ENCODE measurements at places on chromosomes 7 and 10.
A peak's percentile ranks its signal among the peaks of the same experiment; 100 is the strongest.

DNA sequence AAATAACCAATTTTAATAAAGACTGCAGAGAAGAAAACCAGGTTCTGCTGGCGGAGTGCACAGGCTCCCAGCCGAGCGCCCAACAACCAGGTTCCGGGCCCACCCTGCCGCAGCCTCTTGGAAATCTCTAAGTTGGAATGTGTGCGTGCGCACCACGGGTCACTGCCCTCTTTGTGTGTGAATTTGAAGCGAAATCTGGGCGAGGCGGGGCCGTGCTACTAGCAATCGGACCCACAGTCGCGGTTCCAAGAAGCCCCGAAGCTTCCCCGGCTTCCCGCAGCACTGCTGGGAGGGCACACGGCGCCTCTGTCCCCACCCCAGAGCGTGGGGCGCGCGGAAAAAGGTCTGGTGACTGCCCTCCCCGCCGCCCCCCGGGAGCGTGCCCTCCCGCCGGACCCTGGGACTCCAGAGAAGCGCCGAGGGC, 666 bp upstream of the MAP3K8 start:
- DNase-seq = peak; percentile 85

DNA sequence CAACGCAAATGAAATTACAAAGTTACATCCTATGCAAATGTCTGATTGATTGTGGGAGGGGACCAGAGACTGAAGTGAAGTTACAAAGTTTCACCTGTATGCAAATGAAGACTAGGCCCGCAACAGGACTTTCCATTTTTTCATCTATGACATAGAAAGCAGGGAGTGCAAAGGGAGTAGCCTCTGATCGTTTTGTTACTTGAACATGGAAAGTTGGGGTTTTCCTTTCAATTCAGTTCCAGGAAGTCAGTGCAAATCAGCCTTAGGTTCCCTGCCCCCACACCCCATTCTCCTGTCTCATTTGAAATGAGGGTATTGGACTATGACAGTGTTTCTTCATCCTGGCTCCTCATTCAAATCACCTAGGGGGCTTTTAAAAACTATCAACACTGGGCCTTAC, 96.9 kb upstream of the HABP2 start:
- peak; percentile 34 for DNase-seq

GRCh38 chr7:144148224-144148827, 25.4 kb downstream of the OR2A14 start:
- DNase-seq = no peak

DNA sequence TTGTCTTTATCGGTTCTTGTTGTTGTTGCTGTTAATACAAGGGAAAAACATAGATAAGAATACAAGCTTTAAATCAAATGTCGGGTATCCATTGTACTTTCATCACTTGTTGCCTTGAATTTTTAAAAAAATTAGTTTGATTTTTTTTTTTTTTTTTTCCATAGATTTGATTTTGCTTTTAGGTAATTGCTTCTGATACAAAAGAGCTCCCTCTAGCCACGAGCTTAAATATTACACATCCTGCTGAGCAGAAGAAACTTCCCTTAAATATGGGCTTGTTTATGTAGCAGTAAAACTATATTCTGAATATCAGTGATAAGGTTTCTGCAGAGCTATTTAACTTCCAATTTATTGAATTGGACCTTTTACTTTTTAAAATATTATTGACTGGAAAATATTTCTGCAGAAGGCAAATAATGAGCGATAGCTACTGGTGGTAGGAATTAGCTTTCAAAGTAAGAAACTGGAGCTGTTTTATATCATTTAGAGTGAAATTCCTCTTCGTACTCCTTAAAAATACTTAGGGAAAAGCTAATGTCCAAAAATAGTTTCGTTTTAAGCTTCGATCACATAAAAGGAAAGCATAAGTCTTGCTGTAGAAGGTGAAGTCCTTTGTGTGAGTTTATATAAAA, 216.9 kb downstream of the POLR1F start:
- DNase-seq = peak; percentile 78

DNA sequence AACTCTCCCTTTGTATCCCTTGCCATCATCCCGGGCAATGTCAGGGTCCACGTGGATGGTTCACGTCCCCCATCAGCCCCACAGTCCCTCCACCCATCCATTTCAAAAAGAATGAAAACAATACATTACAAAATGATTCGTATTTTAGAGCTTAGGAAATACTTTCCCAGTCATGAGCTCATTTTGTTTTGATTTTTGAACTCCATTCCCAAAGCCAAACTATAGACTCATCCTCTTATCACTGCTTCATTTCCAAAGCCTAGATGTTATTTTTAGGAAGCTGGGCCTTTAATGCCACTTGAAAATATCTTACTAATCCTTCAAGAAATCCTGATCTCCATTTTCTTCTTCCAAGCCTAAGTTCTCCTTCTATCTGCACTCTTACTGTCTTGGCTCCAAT, 72.1 kb downstream of the WNT2 start:
- DNase-seq = no peak

- no peak for DNase-seq
Measured at GRCh38 chr10:20978617-20979016, 81.5 kb upstream of the NEBL start.

- no peak for DNase-seq
Measured at GRCh38 chr7:155555116-155555695, 8.8 kb upstream of the CNPY1 start.

DNA sequence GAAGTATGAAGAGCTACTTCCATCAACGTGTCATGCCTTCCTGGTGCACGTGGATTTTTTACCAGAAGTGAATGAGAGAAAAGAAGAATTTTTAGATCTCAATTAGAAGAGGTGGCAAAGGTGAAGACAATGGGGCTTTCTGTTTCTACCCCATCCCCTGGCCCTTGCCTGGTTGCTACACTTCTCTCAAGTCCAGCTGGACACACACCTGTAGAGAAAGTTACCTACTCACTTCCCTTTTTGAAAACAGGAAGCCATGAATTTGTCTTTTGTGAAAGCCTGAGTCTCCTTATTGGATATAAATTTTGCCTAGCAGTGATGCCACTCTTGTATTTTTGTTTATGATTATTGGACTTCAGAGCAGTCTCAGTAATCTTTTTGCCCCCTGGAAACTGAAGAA, 142.9 kb upstream of the AKR1E2 start:
- no peak for DNase-seq

DNA sequence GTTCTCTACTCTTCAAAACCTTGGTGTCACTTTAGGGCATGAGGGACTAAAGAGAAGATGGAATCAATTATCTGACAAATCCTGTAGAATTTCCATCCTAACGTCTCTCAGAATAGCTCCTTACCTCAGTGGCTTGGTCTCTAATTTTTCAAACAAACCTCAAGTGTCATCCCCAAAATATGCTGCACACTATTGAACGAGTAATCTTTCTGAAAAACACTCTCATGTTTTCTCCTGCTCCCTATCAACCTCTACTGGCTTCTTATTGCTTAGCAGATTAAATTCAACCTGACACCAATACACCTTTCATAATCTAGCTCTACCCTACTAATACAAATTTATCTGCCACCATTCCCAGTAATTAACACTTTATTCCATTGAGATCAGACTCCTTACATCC, 8.5 kb downstream of the CNOT4 start:
- DNase-seq = no peak

DNA sequence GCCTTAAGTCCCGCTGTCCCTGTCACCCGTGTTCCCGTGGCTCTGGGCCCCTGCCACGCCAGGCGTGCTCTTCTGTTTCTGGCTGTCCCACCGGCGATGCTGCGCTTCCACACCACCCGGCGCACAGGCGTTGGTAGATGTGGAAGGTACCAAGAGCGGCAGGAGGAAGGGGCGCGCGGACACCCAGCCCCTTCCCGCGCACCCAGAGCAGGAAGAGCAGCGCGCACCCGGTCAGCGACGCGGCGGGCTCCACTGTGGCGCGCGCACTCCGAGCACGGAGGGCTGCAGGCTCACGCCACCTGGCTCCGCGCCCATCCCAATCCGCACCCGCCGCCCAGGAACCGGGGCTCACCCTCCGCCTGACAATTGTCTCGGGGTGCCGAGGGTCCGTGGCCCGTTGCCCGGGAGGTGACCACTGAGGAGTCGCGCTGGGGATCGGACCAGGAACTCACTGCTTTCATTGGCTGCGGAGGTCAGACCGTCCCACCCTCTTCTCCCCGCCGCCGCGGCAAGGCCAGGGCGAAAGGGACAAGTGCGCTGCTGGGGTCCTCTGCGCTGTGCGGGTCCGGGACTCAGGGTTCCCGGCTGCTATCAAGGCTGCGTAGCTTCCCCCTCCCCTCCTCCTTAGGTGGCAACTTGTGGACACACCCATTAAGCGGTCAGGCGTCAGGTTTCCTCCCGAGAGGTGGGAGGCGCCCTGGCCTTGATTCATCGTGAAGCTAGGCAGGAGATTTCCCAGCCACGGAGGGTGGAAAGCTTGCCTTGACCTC, 121.6 kb upstream of the ZNF92 start:
- DNase-seq = peak; percentile 95

GRCh38 chr7:117630501-117630900, 150.7 kb downstream of the CFTR start:
- peak; percentile 15 for DNase-seq

GRCh38 chr10:118041316-118041715, 5.4 kb downstream of the RAB11FIP2 start:
- no peak for DNase-seq

DNA sequence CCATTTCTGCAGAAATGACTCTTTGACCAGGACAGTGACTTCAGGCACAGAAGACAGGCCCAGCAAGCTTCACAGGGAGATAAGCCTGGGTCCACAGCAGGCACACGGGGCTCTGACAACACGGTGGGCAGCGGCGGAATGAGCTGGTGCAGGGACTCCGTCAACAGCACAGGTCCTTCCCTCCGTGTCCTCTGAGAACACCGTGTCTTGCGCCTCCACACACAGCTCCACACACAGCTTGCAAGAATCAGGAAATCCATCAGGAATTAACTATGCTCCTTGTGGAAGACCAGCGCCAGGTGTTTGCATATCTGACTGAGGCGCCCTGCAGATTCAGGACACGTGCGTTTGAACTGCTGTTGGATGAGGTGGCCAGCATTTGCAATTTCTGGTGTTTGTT, 39.6 kb downstream of the TCERG1L start:
- no peak for DNase-seq

- peak; percentile 28 for DNase-seq
Measured at GRCh38 chr10:132575320-132576201, 38.0 kb downstream of the INPP5A start.

DNA sequence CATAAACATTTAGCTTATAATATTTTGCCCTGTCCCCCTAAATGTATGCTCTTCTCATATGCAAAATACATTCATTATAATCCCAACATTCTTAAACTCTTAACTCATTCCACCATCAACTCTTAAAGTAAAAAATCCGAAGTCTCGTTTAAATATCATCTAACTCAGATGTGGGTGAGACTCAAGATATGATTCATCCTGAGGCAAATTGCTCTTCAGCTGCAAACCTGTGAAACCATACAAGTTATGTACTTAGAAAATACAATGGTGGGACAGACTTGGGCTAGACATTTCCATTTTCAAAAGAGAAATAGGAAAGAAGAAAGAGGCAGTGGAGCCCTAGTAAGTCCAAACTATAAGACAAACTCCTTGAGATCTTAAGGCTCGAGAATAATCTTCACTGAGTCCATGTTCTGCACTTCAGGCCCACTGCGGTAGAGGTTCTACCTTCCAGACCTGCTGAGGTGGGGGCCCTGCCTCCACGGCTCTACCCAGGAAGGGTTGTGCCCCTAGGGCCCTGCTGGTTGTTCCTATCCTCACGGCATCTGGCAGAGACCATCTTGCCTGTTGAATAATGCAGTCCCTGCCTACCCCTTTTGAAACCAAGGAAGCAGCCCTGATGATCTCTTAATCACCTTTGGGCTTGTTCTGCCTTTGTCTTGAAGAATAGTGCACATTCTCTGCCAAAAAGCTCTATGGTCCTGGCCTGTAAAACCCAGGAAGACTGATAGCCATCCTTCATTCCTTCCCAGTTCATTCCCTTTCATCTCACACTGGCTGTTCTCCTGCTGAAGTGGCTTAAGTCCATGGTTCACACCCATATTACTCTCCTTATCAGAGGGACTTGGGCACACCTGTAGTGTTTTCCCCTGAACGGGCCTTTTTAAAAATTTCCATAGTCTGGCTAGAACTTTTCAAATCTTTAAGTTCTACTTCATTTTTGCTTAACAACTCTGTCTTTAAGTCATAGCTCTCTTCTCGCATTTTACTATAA, 37.3 kb downstream of the INPP5F start:
- no peak for DNase-seq

- DNase-seq = no peak
Measured at GRCh38 chr7:36404639-36405408, 15.2 kb downstream of the ANLN start.

- peak; percentile 64 for DNase-seq
Measured at GRCh38 chr10:87656431-87657072, 3.1 kb upstream of the PAPSS2 start.

- DNase-seq = no peak
Measured at GRCh38 chr10:127801302-127801701, 64.3 kb downstream of the FOXI2 start.

DNA sequence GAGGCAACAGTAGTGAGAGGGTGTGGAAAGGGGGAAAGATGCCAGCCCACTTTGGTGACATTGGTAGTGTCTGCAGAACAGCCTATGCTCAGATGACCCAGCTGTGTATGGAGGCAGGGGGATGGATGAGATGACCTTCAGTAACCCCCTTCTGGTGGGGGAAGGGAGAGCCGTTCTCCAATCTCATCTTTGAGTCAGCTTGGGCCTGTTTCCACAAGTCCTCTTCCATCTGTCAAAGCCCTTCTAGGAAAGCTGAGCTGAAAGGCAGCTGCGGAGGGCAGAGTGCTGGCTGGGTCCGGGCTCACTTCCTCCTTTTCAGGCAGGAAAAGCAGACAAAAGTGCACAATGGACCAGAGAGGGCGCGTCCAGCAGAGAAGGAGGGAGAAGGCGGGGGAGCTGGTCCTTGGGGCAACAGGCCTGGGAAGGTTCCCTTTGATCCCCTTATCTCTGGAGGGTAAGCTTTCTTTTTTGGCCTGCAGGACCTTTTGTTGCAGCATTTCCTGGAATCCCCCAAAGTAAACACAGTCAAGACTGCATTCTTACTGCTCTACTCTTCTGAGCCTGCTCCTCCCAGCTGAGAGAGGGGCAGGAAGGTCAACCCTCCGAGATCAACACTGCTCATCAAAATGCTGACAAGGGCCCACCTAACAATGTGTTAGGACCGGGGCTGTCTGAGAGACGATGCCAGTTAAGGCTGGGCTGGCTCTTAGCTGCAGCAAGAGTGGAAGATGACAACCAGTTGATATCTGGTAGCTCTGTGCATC, 1.2 kb upstream of the LRMDA start:
- no peak for DNase-seq

GRCh38 chr10:92184977-92185376, 105.9 kb downstream of the CPEB3 start:
- DNase-seq = peak; percentile 74

GRCh38 chr7:1080921-1081255, 7.0 kb upstream of the GPER1 start:
- DNase-seq = no peak

DNA sequence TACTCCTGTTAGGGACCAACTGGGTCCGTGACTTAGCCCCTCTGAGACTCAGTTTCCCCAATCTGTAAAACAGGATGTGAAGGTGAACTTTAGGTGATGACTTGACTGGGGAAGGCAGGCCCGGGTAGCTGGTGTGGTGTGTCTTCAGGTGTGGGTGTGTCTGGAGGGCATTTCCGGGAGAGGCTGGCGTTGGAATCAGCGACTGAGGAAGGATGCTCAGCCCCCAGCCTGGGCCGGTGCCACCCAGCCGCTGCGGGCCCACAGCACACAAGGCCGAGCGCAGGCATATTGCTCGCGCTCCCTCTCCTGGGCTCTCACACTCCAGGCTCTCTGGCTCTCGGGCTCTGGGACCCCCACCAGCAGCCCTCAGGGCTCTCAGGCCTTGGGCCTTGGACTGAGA, 31.7 kb upstream of the CNPY1 start:
- DNase-seq = no peak

GRCh38 chr10:12177642-12178041, 18.0 kb downstream of the NUDT5 start:
- DNase-seq = no peak
